Right kidney (tissue), 9 donors: ENCODE measurements at places on chromosomes 5 and 9.

- no peak for DNase-seq
Measured at GRCh38 chr9:118782790-118783463, 586.3 kb downstream of the BRINP1 start.

GRCh38 chr9:21801683-21802417 is 586 bp upstream of the MTAP start:
- peak; percentile 85 for DNase-seq

- peak; percentile 51 for DNase-seq
Measured at GRCh38 chr9:135077497-135078200, 9.8 kb upstream of the OLFM1 start.

- no peak for DNase-seq
Measured at GRCh38 chr9:100084128-100084453, 14.7 kb downstream of the ERP44 start.

DNA sequence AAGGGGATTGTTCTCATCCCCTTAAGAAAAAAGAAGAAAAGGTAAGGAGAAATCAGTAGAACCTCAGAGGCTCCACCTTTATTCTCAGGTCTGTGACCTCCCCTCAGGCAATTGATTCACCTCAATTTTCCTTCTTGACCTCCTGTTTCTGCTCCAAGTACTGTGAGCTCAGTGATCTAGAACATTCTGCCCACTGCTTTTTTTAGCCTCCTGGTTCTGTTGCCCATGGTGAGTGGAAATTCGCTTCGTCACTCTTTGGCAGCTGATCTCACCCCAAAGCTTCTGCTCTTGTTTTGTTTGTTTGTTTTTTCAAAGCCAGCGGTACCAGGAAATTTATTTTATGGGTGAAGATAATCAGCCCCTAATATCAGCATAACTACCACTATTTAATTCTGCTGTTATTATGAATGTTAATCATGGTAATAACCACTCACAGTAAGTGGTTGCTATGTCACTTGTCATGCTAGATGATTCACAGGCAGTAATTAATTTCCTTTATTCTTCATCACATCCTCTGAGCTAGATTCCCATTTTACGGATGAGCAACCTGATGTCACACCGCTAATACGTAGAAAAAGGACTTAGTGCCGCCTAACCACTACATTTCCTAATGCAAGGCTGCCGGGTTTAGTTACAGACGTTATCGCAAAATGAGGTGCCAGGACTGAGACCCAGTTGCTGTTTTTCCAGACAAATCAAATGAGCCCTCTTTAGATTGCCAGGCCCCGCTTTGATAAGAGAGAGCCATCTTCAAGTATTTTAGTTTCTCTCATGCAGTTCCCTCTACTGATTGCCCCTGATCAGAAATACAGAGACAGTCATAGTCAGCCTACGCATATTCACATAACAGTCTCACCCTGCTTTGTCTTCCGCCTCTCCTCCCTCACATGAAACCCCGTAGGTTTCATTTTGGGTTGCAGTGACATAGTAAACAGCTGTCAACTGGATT is 78.2 kb downstream of the CYFIP2 start:
- DNase-seq: no peak

DNA sequence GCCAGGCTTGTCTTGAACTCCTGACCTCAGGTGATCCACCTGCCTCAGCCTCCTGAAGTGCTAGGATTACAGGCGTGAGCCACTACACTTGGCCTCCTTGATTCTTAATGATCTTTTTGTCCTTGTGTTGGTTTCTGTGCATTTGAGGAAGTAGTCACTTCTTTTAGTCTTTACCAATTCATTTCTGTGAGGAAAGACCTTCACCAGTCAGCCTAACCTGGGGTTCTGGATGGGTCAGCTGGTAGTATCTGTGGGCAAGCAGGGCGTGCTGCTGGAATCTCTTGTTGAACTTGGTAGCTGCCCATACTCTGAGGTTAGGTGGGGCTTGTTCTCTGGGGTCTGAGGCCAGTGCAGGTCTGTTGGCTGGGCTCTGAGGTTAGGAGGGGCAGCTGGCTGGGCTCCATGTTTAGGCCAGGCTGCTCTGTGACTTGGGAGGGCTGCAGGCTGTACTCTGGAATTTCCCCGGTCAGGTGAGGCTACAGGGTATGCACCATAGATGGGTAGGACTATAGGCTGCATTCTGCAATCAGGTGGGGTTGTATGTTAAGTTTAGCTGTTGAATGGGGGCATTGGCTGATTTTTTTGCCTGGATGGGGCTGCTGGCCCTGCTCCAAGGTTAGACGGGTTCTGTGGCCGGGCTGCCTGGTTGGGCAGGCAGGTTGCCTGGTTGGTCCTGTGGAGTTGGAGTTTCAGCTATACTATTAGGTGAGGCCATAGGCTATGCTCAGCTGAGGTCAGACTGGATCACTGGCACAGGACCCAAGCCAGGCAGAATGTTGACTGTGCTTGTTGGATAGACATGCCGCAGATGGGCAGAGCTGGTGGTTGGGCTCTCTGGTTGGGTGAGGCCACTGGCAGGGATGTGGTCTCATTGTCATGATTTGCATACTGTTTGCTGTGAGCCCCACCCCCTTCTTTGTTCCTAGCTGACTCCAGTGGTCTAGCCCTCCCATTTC is 19.2 kb downstream of the UBAP1 start:
- DNase-seq: no peak

GRCh38 chr9:4756420-4756819 is 15.4 kb upstream of the AK3 start:
- DNase-seq: no peak

- no peak for DNase-seq
Measured at GRCh38 chr5:107831612-107832395, 161.1 kb upstream of the EFNA5 start.

- no peak for DNase-seq
Measured at GRCh38 chr9:131992906-131993657, 86.6 kb downstream of the MED27 start.

DNA sequence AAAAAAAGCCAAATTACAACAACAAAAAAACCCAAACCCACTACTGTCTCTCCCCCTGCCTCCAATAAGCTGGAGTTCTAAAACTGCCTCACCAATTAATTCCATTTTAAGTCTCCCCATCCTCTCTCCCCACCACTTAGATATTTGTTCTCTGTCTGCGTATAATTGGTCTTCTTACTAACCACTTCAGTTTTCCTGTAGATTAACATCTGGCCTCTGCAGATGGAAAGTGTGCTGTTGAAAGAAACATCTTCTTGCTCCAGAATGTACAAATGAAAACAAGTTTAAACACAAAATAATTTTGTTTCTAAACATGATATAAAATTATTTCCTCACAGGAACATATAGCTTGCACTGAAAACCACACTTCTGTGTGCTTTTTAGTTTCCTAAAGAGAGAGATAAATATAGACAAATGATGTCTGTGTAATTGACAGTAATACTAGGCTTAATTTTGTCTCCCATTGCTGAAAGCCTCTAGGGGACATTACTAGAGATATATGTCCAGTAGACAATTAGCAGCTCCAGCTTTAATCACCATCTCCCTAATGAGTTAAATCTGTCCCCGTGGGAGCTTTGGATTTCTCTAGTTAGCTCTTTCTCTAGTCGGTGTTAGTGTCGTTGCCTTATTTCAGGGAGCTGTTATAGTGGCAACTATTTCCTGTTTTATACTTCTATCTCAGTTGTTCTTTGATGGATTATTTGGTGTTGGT is 164.0 kb downstream of the ARHGAP26 start:
- no peak for DNase-seq

DNA sequence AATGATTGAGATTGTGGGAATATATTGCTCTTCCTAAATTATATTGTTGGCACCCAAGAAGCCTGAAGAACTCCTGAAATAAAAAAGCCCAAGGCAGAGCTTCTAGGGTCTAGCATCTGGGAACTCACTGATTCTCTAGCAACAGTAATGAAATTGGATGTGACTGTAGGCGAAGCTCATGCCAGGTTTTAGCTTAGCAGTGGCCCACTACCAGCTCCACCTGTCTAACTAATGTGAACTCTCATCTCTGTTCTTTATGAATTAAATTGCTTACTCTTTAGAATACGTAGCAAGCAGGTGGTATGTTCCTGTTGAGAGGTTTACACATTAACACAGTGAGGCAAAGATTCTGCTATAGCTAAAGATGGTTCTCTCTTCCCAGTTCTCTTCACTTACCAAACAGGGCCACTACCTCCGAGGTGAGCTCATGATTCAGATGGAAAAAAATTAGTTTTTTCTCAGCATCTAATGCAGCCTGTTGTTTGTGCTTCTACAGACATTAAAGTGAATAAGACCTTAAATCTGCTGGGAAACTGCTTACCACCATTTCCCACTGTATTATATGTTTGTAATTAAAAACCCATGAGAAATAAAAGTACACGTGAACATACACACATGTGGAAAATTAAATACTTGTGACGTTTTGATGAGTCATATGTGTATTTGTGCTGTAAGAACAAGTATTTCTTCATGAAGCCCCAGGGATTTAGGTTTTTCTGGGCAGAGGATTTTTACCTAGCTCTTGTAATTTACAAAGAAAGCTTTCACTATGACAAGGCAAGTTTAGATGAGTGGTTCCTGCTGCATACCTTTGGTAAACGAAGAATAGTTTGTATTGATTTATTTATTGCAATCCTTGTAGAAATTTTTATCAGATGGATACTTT is 360.1 kb downstream of the KDM4C start:
- DNase-seq: no peak

- no peak for DNase-seq
Measured at GRCh38 chr5:57774439-57774838, 291.8 kb upstream of the ACTBL2 start.

DNA sequence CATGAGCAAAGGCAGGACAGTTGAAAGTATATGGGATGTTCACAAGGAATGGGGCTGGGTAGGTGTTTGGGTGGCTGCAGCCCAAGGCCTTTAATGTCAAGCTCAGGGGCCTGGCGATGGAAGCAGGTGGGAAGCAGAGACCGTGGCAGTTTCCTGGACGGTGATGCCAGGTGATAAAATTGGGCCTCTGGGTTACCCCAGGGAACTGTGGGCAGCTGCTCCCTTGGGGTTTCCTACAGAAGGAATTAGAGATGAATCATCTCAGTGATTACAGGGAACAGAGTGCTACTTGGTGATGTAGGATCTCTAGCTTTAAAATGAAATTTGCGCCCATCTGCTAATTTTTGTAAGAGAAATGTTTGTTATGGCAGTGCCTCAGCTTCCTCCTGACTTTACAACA is 39.2 kb downstream of the TSTD2 start:
- DNase-seq: no peak

DNA sequence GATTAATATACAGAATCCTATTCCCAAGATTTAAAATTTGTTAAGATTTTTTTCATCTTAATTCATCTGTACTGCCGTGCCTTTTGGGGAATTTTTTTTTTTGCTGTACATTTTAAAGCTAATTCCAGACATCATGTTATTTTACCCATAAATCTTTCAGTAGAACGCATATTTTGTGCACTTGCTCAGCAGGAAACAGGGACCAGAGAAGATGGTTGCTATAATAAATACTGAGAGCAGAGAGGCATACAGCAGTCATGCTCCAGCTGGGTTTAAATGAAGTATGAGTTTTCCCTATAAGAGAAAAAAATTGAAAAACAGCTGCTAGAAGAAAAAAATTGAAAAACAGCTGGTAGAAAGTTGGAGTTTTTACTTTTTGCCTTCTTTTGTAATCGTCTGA is 196.9 kb upstream of the PUM3 start:
- no peak for DNase-seq

GRCh38 chr9:70466976-70467561 is 52.6 kb upstream of the KLF9 start:
- DNase-seq: no peak

GRCh38 chr5:19728571-19728970 is 259.4 kb downstream of the CDH18 start:
- no peak for DNase-seq

GRCh38 chr5:136605638-136606037 is 240.3 kb upstream of the TRPC7 start:
- DNase-seq: no peak

- no peak for DNase-seq
Measured at GRCh38 chr5:107368615-107369014, 302.1 kb downstream of the EFNA5 start.

DNA sequence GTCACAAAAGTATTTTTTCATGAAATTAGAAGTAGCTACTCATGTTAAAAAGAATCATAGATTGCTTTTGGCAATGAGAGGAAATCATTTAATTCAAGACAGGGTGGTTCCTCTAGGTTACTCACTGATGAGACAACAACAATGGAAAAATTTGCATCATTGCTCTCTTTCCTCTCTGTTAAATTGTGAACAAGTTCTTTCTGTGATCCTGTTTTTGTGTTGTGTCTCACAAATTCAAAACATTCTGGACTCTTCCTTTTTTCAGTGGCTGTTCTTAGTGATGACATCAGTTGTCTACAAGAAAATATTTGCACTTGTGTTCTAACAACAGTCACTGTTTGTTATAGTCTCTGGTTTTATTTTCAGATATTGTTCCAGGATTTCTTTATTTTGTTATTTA is 95.3 kb downstream of the XRCC4 start:
- DNase-seq: no peak

DNA sequence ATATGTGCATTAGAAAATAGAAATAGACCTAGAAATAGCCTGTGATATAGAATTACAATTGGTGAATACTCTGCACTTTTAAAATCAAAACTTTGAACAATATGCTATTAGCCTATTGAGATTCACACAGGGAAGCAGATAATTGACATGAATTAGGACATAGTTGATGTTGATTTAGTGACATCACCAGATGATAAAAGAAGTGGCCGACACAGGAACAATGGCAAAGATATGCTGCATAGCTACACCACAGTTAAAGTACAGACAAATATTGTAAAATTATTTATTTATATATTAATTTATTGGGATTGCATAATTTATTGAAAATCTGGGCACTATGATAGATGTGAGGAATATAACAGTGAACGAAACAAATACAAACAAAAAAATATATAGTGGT is 261.5 kb upstream of the CCNH start:
- DNase-seq: no peak

GRCh38 chr9:137224830-137225694 is at the start of gene CYSRT1:
TSS of gene CYSRT1 (plus strand) at chr9:137225174. CDS start at chr9:137225622, 448 bp downstream.
- DNase-seq: no peak

DNA sequence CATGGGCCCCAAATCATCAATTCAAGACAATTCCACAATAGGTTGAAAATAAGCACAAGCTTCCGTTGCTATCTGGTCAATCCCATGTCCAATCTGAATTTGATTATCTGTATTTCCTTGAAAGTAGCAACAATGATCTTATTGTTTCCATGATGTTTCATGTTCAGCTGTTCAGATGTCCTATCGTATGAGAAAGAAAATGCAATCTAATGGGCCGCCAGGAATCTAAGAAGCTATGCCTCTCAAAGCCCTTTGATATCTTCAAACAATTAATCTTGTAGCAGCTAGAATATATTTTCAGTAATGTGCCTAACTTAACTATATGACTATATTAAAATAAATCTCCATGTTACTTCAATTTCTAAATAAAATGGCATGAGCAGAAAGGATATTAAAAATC is 32.1 kb upstream of the ALDOB start:
- no peak for DNase-seq

GRCh38 chr9:124553738-124554137 is 46.5 kb upstream of the NR5A1 start:
- no peak for DNase-seq

DNA sequence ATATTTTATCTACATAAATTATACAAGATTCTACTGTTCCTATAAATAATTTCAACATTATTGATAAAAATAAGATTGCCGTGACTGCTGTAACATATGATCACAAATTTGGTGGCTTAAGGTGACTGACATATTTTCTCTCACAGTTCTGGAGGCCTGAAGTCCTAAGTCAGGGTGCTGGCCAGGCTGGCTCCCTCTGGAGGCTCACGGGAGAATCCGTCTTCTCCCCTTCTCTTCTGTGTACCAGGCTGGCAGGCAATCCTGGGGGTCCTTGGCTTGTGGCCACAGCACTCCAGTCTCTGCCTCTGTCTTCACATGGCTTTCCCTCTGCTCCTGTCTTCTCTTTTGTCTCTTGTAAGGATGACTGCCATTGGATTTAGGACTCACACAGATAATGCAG is 31.7 kb upstream of the IRX2 start:
- DNase-seq: no peak
